ENCODE measurements at places on chromosomes 11 and 22. TPM values are rescaled to one million over a fixed set of nuclear protein-coding genes. Genes with fewer than 3 reads are reported as not detected.

The ART1 gene
- total RNA-seq = not detected

The BTBD18 gene
- total RNA-seq = not detected

DNA sequence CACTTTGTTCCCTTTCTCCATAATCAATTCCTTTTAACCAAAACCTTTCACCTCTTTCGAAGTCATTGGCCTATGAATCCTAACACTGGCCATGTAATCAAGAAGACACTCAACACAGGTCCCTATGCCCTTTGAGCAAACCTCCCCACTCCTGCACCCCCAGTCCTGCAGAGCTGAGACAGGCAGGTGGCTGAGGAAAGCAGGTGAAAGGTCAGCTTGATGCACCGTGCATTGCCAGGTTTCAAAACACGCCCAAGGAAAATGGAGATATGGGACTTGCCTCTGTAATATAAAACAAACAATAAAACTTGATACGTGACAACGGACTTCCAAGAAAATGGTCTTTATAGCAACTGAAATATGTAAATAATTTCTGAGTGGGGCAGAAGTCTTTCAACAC is 10.6 kb downstream of the CPT1A start:
- DNase-seq = no peak

DNA sequence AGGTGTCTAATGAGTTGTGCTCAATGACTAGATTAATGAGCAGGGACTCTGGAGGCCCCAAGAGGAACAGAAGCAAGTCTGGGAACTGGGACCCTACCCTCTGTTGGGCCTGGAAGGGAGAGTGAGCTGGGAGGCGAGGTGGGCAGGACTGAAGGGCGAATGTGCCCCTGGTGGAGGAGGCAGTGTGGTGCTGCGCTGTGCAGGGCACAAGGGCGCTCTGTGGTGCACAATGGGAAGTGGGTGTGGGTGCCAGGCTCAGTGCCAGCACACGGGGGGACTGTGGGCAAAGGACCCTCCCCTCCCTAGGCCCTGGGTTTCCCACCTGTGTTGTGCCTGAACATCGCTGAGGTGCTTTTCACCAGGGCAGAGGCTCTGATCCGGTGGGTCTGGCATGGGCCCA is 57.5 kb upstream of the TTLL12 start:
- no peak for DNase-seq

DNA sequence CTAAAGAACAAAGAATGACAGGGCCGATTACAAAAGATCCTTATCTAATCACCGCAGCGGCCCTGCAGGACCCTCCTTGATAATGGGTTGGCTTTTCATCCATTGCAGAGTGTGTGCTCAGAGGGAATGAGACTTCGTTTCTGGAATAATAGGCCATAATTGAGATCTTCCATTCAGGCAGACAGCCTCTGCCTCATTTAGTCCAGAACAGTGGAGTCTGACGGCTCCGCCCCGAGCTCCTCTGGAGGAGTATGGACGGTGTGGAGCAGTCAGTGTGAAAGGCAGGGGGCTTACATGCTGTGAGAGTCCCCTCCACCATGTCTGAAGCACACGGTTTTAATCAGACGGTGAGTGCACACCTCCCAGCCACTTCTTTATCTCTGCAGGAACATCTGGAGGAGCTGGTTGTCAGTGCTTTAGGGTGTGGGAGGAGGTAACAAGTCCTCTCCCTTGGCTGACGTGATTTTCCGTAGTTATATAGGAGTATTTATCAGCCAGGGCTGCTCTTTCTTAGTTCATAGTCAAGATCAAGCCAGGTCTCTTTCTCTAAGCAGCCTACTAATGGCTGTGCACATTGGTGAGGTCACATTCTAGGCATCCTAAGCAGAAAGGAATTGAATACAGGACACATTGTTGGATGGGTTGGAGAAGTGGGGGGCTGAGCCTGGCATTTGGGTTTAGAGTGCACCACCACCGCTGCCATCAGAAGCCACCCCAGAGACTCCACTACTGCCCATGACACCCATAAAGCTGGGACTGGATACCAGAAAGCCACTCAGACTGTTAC is 1477.9 kb downstream of the TBC1D22A start:
- no peak for DNase-seq

- no peak for DNase-seq
Measured at GRCh38 chr11:23569134-23569533, 708.9 kb upstream of the CCDC179 start.

- DNase-seq = no peak
Measured at GRCh38 chr11:78339483-78339882, 78.1 kb downstream of the GAB2 start.

The CDKN1C gene
- 1.0 TPM for total RNA-seq

GRCh38 chr11:33690290-33691065 is 10.1 kb downstream of the C11orf91 start:
- DNase-seq = no peak

DNA sequence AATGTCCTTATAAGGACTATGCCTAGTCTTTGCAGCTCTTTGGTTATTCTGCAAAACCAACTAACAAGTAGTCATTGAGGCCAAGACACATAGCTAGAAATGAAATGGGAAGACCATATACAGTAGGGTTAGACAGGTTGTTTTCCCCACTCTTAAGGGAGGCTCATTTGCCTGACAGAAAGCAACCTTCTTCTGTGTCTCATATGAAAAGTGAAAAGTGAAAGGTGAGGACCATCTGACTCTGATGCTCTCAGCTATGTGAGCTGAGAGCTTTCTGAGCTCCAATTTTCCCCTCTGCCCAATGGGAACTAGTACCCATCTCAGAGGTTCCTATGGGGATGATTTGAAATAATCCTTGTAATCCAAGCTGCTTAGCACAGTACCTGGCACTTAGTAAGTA is 142.0 kb upstream of the BDNF start:
- no peak for DNase-seq

DNA sequence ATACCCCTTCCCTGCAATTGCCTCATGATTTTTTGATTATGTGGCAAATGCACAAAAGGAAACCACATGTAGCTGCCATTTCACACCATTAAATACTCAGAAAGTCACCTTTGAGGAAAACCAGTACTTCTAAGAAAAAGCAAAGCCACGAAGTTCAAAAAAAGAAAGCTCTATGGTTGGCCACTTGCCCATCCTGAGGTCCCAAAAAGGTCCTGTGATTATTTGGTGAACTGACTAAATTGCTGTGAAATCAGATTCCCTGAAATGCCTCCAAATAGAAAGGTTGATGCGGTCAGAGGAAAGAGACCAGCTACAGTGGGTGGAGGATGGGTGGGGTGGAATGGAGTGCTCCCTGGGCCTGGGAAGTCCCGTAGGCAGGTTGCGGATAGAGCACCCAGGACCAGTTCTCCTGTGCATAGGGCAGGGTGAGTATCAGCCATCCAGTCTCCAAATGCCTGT is 26.9 kb downstream of the MRPL16 start:
- DNase-seq = no peak

DNA sequence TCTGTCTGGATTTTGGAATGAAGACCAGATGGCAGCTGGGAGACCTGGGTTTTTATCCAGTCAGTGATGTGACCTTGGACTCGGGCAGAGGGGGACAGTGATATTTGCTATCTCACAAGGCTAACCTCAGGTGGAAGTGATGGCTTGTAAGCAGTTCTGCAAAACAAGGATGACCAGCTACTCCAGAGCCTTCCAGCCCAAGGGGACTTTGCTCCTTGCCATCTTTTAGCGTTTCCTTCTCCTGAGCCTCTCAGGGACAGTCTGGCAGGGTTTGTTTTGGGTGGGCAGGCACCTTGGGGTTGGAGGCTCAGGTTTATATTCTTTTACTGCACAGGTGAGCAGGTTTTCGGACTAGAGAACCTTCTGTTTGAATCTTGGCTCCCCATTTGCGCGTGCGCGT is 9.5 kb upstream of the OSBP2 start:
- DNase-seq = no peak

The DPP3 gene
- 142 TPM for total RNA-seq

GRCh38 chr22:17563936-17564391 is 666 bp downstream of the SLC25A18 start:
- DNase-seq = no peak

The PPP2R5B gene
- 6.9 TPM for total RNA-seq

DNA sequence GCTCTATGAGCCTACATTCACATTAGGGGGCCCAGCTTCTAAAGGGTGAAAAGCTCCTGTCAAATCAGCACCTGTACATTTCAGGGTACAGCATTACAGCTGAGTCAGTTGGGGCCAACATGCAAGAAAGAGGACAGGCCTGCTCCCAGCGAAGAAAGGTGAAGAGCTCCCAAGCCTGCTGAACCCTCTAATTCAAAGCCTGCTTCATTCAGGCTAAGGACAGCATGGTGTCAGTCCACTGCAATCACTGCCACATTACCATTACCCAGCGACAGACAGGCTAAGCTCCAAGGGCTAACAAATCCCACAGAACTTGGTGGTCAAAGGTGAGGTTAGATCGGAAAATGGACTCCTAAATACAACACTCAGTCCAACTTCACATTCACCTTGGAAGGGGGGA is 65.4 kb upstream of the CHRM4 start:
- DNase-seq = no peak

DNA sequence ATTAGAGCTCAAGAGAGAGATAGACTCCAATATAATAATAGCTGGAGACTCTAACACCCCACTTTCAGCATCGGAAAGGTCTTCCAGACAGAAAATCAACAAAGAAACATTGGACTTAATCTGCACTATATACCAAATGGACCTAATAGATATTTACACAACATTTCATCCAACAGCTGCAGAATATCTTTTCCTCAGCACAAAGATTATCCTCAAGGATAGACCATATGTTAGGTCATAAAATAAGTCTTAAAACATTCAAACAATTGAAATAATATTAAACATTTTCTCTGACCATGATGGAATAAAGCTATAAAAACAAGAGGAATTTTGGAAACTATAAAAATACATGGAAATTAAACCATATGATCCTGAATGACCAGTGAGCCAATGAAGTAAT is 45.1 kb upstream of the FAM181B start:
- DNase-seq = no peak

GRCh38 chr11:73381589-73381988 is 5.4 kb downstream of the RELT start:
- no peak for DNase-seq

DNA sequence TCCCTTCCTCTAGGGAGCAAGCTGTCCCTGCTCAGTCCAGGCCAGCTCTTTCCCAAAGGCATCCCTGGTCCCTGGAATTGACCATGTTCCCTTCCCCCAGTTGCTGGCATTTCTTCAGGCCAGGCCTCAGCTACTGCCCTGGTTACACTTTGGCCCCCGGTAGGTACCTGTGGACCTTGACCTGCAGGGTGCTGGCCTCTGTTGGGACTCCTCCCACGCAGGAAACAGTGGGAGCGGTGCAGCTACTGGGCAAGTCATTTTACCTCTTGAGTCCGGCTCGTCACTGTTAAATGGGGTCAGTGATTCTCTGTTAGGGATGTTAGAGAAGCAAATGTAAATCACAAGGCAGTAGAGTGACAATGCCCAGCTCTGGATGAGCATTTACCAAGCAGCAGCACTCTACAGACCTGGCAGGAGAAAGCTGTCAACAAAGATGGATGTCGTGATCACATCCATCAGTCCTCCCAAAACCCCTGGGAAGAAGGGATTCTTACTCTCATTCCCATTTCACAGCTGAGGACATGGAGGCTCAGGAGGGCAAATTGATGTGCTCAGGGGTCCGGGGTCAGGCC is 16.9 kb downstream of the MYO7A start:
- no peak for DNase-seq

The C1QTNF6 gene
- 1.2 TPM for total RNA-seq

DNA sequence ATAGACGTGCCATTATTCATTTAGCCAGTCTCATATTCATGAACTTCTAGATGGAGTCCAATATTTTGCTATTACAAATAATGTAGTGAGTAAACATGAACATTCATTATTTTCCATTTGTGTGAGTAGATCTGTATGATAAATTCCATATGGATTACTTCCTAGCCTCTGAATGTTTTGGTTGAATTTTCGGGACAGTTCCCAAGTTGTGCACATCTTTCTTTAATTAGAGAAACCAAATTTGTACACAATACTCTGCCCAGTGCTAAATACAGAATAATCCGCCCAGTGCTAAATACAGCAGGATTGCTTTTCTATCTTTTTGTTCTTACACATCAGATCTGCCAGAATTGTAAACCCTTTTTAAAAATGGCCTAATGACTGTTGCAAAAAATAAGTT is 17.1 kb upstream of the APLP2 start:
- no peak for DNase-seq

DNA sequence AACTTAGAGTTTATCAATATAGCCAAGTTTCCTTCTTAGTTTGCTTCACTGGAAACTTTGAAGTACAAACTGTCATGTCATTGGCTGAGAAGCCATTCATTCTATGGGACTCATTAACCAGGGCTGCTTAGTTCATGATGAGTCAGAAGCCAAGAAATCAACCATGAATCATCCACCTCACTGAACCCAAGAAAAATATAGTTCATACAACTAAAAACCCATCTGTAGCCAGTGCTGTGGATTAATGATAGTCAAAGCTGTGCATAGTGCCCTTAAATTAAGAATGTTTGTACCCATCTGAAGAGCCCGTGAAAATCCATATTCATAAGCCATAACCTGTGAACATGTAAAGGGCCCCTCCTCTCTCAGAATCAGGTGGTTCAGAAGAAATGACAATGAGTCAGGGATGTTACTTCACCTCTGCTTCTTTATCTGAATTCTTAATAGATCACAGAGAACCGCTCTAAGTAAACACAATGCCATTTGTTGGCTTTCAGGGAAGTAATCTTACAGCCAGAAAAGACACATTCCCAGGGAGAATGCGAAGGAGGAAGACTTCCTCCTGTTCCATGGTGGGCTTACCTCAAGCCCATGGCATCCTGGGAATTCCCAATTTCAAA is 25.4 kb downstream of the MMP20 start:
- DNase-seq = no peak

The MUC6 gene
- total RNA-seq = 0.30 TPM

The VPREB1 gene
- total RNA-seq = not detected

DNA sequence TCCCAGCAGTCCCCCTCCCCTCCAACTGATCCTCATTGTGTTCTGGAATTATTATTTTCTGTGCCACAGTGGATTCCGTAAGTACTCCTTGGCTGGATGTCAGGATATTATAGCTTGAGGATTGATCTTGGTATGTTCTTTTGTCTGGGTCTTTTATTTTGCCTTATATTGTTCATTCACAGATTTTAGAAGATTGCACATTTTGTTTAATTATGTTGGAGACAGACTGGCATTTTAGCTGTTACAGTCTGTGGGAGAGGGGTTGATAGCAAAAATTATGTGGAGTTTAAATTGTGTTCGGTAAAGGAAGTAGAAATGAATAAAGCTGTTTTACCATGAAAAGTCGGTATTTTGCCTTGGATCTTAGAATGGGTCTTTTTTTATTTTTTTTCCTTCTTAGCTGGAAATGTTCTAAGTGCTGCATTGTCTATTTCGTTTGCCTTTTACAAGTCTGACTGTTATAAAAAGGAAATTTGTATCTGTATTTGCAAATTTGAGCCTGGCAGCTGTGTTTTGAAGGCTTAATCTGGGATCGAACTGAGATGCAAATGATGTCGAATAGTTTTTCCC is 141.9 kb upstream of the TTC12 start:
- no peak for DNase-seq

The CENPM gene
- 48.5 TPM for total RNA-seq
